AG09319 (cell line): ENCODE measurements at places on chromosomes 16 and 17.

GRCh38 chr16:73196670-73197069, 148.7 kb upstream of the ZFHX3 start:
- DNase-seq, result no peak

- DNase-seq, result no peak
Measured at GRCh38 chr16:12271006-12271405, 294.5 kb downstream of the SNX29 start.

GRCh38 chr17:39000021-39000601, 32.9 kb upstream of the FBXO47 start:
- DNase-seq, result no peak

GRCh38 chr17:48625495-48626244, 488 bp downstream of the HOXB9 start:
- DNase-seq, result no peak

DNA sequence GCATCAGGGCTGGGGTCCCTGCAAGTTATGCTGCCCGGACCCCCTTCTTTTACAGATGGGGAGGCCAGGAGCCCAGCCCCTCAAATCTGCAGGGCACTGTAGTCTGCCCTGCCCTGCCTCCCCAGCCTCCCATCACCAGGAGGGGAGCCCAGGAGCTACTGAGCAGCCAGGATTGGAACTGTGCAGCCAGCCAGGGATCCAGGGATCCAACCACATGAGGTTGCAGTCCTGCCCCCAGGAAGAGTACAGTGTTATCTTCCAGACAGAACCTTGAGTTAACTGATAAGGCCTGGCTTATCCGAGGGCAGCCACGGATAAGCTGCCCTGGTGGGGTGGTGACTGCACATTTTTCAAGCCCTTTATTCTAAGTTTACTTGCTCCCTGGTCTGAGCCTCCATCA, 11.4 kb upstream of the NDRG4 start:
- DNase-seq, result no peak

GRCh38 chr17:2797637-2798036, 1.4 kb downstream of the RAP1GAP2 start:
- DNase-seq, result no peak

- no peak for DNase-seq
Measured at GRCh38 chr17:55742272-55743102, 8.4 kb upstream of the PCTP start.

GRCh38 chr16:80330803-80331202, 210.0 kb upstream of the DYNLRB2 start:
- no peak for DNase-seq

GRCh38 chr17:80918731-80919130, 72.9 kb upstream of the CHMP6 start:
- no peak for DNase-seq
